SW480 (cell line): ENCODE measurements at places on chromosomes 4 and X.

GRCh38 chr4:26874110-26874509 is 13.5 kb downstream of the STIM2 start:
- DNase-seq: no peak

DNA sequence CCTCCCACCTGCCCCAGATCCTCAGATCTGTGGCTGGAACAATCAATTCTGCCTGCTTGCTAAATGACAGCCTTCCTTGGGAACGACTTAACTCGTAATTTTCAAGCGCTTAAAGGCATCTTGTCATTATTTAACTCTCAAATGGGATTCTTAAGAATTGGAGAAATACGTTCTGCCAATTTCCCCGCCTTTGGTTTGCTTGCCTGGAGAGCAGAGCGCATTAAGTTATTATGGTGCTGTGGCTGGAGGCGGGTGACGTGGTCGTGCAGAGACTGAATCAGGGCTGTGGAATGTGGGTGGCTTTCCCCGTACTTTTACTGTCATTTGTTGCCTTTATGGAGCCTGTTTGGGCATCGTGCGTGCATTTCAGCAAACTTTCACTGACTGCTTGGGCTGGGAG is 78.9 kb upstream of the PSAPL1 start:
- peak; percentile 57 for DNase-seq

GRCh38 chrX:72048510-72049455 is 82.9 kb downstream of the RTL5 start:
- peak; percentile 22 for DNase-seq

GRCh38 chrX:153812220-153812619 is 17.8 kb downstream of the SSR4 start:
- no peak for DNase-seq

- peak; percentile 92 for DNase-seq
Observed at GRCh38 chr4:185307136-185307950, 88.4 kb downstream of the LRP2BP start.

DNA sequence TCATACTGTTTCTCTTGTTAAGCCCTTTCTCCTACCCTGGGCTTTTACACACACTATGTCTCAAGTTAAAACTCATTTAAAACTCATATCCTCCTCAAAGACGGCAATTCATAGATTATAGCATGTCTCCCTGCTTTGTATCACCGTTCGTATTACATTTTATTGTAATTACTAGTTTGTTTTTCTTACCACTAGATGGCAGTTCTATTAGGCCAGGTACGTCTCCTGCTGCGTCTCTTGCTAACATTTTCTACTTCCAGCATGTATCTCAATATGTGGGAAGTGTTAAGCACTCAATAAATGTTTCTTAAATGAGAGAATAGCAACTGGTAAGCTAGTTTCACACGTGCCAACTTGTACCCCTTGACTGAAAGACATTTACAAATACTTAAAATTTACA is 450.3 kb upstream of the PCDH7 start:
- DNase-seq: peak; percentile 22

GRCh38 chrX:12440246-12440645 is 302.0 kb downstream of the FRMPD4 start:
- DNase-seq: no peak

GRCh38 chr4:179509489-179509888 is 2067.3 kb upstream of the AGA start:
- no peak for DNase-seq

GRCh38 chr4:157776930-157777528 is 395.8 kb downstream of the GASK1B start:
- no peak for DNase-seq

- peak; percentile 77 for DNase-seq
Observed at GRCh38 chrX:4091046-4091760, 377.8 kb upstream of the PRKX start.

- peak; percentile 63 for DNase-seq
Observed at GRCh38 chr4:123555233-123555806, 158.7 kb downstream of the SPRY1 start.

DNA sequence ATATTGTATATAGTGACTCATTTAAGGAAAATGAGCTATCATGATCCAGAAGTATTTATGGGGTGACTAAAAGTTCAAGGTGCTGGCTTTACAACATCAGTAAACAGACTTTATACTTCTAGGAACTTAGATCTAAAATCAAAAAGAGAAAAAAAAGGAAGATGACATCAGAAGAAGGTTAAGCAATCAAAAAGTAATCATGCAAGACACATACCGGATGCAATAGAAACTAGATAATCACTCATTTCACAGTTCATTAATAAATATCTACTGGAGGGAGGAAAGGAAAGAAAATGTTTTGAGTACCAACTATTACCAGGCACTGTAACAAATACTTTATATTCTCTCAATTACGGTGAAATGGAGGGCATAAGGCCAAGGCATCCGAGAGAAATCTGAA is 276.4 kb downstream of the SPRY1 start:
- DNase-seq: no peak

- DNase-seq: no peak
Observed at GRCh38 chr4:163505374-163505773, 10.9 kb downstream of the TMA16 start.

DNA sequence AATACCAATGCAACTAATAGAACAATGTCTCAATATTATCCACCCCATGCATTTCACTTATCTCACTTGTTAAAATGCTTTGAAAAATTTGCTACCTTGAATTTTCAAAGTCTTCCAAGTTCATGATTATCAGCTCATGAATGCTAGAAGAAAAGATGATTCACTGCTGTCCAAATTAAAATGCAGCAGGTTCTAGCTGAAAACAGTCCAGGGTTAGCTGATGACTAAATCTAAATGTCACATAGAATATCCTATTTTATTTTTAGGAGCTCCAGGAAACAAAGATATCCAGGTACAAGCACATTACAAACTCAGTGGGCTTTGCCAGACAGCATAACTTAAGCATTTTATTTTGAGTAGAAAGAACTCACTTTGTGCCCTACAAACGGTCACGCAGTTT is 38.0 kb upstream of the SPARCL1 start:
- DNase-seq: no peak

DNA sequence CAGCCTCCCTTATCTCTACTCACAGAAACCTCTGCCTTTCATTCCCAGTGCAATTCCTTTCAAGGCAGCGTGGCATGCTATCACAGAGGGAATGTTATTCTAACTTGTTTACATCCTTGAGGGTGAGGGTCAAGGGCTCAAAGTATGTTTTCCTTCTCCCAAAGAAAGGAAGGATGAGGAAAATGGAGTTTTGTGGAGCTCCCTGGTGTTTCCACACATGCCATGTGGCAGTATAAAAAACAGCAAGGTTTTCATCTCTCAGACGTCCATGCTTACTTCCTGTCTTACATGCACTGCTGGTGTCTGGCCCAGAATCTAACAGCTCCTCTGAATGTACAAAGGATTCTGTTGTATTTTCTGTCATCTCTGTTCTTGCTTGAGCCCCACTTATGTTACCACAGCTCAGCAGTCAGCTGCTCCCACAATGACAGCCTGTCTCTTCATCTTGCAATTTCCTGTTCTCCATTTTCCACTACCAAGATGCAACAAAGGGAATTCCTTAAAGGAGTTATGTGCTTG is 128.0 kb downstream of the SNCA start:
- DNase-seq: no peak

GRCh38 chr4:13701937-13702446 is 74.5 kb upstream of the BOD1L1 start:
- DNase-seq: peak; percentile 53
